ENCODE measurements at places on chromosomes 2 and 18. TPM values are rescaled to one million over a fixed set of nuclear protein-coding genes. Genes with fewer than 3 reads are reported as not detected.

The GPC1 gene
- 22.3 TPM for total RNA-seq

The TANC1 gene
- total RNA-seq, result 12.4 TPM

The UPP2 gene
- total RNA-seq, result 36.4 TPM

The GALNT3 gene
- total RNA-seq, result 0.80 TPM

The VWA3B gene
- not detected for total RNA-seq

The IGFBP5 gene
- total RNA-seq, result 33.7 TPM

DNA sequence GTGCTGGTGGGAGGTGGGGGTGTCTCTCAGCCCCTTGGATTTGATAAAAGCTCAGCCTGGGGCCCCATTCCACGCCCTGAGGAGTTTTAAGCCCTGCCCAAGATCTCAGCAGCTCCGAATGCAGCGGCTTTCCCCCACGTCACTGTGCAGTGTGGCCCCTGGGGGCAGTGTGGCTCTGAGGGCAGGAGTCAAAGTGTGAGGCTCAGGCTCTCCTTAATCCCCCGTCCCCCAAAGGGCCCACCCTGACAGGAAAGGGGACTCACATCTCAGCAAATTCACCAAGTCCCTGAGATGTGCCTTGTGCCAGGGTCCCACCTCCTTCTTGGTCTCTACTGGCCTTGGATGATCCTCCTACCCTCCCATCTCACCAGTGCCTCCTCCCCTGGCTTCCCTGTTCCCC lies 25.2 kb downstream of the NPPC start:
- peak; percentile 37 for DNase-seq
- no peak overlapping the region for H3K27ac ChIP-seq
- no peaks in the 10 kb centered on the region for H3K4me1 ChIP-seq
- no peaks in the 10 kb centered on the region for H3K36me3 ChIP-seq

- H3K27ac ChIP-seq, result no peak overlapping the region
- no peaks in the 10 kb centered on the region for H3K36me3 ChIP-seq
- no peaks in the 10 kb centered on the region for H3K27me3 ChIP-seq
- DNase-seq, result no peak
These were observed 107.5 kb downstream of the GULP1 start for GRCh38 chr2:188399159-188399558.

GRCh38 chr2:7028846-7029245 lies 111.6 kb downstream of the RNF144A start:
- no peaks in the 10 kb centered on the region for H3K27me3 ChIP-seq
- H3K36me3 ChIP-seq, result no peaks in the 10 kb centered on the region
- no peak overlapping the region for H3K4me3 ChIP-seq
- no peak overlapping the region for H3K27ac ChIP-seq
- H3K4me1 ChIP-seq, result no peaks in the 10 kb centered on the region

DNA sequence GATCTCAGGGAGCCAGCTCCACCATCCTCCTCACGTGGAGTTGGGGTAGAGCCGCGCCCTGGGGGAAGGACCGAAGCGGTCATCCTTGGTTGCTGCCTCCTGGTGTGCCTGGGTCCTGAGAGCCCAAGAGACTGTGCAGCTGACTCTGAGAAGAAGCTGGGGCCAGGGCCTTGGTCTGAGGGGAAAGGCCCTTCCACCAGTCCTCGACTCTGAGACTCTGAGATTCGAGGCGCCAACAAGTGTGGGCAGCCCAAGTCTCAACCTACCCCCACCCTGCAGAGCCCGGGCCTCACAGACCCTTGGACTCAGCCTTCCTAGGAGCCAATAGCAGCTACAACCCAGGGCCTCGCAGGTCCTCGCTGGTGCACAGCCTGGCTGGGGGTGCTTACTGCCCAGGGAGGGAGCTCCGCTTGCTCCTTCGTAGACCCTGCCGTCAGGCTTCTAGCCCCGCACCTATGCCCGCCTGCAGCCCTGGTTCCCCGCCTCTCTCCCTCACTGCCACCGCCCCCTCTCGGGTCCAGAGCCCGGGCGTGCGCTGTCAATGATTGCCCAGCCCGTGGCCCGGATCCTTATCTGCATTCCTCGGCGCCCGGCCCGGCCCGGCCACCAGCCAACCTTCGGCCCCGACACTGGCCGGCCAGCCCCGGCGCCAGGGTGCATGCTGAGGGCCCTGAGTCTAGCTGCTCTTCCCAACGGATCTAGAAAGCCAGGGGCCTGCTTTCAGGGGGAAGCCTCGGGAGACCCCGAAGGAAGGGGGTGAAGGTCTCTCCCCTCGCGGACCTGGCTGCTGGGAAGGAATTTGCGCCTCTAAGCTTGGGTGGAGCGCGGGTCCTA lies 2.0 kb downstream of the IHH start:
- H3K27ac ChIP-seq, result no peak overlapping the region
- no peaks in the 10 kb centered on the region for H3K36me3 ChIP-seq
- peaks cover 31% of the 10 kb centered on the region for H3K4me1 ChIP-seq
- peak overlapping the region; percentile 46 for H3K4me3 ChIP-seq
- peak; percentile 93 for DNase-seq
- H3K27me3 ChIP-seq, result no peaks in the 10 kb centered on the region

DNA sequence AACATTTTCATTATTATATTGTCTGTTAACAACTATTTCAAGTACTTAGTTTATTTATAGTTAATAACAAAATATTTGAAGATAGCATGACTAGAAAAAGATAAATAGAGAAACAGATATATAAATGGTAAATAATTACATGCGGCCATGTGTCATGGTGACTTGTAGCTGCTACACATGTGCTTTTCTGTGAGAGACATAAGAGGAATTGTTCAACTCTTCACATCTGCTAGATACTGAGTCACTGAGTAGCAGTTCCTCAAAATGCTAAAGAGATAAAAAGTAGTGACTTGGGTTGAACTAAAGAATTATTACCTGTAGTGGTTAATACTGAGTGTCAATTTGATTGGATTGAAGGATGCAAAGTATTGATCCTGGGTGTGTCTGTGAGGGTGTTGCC lies 37.5 kb upstream of the SCN9A start:
- H3K4me1 ChIP-seq, result no peaks in the 10 kb centered on the region
- H3K27ac ChIP-seq, result no peak overlapping the region
- H3K27me3 ChIP-seq, result no peaks in the 10 kb centered on the region
- H3K36me3 ChIP-seq, result no peaks in the 10 kb centered on the region
- no peak overlapping the region for H3K4me3 ChIP-seq

- DNase-seq, result peak; percentile 52
- H3K4me3 ChIP-seq, result no peak overlapping the region
- no peaks in the 10 kb centered on the region for H3K36me3 ChIP-seq
- H3K27ac ChIP-seq, result peak overlapping the region; percentile 69
These were observed 9.5 kb upstream of the RNF103 start for GRCh38 chr2:86633155-86633651.

DNA sequence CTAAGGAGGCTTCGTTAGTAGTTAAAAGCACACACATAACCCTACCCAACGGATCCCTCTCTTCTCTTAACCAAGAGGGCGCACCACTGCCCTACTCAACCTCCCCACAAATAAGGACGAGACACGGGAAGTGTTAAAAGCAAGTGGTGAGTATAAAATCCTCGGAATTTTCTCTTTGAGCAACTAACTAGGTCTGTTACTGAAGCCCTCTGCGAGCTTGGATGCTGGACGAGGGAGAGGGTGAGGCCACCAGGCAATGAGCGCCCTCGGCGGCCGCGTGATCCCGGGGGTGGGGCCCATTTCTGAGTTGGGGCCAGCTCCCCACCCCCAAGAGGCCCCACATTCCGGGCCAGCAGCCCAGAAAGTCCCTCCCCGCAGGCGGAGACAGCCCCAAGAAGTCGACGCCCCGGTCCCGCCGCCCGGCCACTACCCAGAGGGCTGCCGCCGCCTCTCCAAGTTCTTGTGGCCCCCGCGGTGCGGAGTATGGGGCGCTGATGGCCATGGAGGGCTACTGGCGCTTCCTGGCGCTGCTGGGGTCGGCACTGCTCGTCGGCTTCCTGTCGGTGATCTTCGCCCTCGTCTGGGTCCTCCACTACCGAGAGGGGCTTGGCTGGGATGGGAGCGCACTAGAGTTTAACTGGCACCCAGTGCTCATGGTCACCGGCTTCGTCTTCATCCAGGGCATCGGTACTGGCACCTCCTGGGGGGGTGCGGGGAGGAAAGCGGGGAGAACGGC lies at the start of gene CYBRD1:
TSS of gene CYBRD1 (plus strand) at position 423 of the 736 bp plus-strand sequence. CDS start at position 495, 72 bp downstream.
- no peaks in the 10 kb centered on the region for H3K27me3 ChIP-seq
- H3K27ac ChIP-seq, result peak within 1 kb of the TSS; percentile 83
- H3K4me1 ChIP-seq, result no peaks in the 10 kb centered on the region
- no peaks in the 10 kb centered on the region for H3K36me3 ChIP-seq

DNA sequence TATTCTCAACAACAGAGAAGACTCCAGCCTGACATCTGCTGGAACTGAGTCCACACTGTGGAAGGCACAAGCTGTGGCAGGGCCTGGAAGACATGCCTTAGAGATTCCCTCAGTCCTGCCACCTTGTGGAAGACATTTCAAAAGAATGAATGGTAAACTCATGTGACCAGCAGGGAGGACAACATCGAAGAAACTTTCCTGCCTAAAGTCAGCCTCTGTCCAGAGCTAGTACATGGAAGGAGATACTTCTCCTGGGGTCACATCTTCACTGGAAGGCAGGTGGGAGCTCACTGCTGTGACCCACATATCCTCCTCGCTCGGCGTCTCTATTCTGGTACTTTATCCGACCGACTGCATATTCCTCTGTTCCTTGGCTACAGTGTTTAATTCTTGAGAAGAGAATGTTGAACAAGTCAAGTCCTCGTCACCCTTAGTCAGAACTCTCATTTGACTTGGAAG lies 59.5 kb downstream of the PUM2 start:
- H3K36me3 ChIP-seq, result peaks cover 15% of the 10 kb centered on the region
- no peaks in the 10 kb centered on the region for H3K27me3 ChIP-seq
- H3K4me3 ChIP-seq, result no peak overlapping the region
- no peak overlapping the region for H3K27ac ChIP-seq
- no peak for DNase-seq
- peaks cover 14% of the 10 kb centered on the region for H3K4me1 ChIP-seq

DNA sequence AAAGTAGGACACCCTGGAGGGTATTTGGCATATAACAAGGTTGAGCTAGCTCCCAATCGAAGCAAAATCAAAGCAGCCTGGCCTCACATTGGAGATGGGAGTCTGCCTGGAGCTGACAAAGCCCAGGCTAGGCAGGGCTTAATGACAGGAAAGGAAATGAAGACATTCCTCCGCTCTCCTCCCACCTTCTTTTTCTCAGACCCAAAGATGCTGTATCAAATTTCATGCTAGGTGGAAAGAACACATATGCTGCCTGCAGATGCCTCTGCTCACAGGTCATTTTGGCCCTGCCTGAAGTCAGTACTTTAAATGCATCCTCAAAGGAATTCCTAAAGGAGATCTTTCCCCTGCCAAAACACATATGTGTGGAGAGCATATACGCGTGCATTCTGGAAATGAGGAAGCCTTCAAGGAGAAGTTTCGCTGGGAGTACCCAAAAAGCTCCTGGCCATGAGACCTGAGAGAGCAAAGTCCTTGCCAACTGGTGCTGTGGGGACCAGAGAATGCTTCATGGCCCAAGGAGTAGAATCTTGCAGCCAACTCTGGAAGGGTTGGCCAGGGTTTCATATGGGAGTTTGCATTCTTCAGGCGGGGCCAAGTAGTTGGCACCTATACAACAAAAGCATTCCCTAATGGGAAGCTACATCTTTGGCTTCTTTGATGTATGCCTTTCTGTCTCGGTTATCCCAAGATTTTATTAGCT lies 88.0 kb downstream of the AQP4 start:
- DNase-seq, result no peak
- H3K27ac ChIP-seq, result no peak overlapping the region
- H3K36me3 ChIP-seq, result no peaks in the 10 kb centered on the region
- H3K4me3 ChIP-seq, result no peak overlapping the region
- H3K27me3 ChIP-seq, result no peaks in the 10 kb centered on the region

GRCh38 chr2:57891086-57891712 lies 155.4 kb upstream of the VRK2 start:
- no peaks in the 10 kb centered on the region for H3K36me3 ChIP-seq
- H3K27me3 ChIP-seq, result no peaks in the 10 kb centered on the region
- H3K27ac ChIP-seq, result no peak overlapping the region
- no peaks in the 10 kb centered on the region for H3K4me1 ChIP-seq

GRCh38 chr2:66555501-66556324 lies 120.8 kb downstream of the MEIS1 start:
- peaks cover 28% of the 10 kb centered on the region for H3K4me1 ChIP-seq
- no peaks in the 10 kb centered on the region for H3K27me3 ChIP-seq
- DNase-seq, result no peak
- H3K4me3 ChIP-seq, result no peak overlapping the region

DNA sequence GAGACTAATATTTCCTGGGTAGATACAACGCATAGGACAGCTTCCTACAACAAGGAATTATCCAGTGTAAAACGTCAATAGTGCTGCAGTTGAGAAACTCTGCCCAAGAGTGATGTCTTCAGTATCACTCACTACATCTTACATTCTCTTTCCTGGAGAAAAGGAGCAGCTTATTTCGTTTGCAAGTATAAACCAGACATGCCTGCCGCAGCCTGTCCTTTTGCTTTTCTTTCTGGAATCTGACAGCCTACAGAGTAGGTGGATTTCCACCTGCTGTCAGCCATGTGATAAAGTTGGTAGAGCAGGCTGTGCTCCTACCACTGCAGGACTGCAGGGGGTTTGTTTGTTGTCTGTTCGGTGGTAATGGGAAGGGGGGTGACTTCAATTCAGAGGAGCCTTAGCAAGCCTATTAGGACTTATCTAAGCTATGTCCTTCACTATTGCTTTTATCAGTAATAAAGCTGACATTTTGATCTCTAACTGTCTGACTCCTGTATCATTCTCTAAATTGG lies 439.1 kb downstream of the GRB14 start:
- no peak overlapping the region for H3K27ac ChIP-seq
- no peaks in the 10 kb centered on the region for H3K27me3 ChIP-seq
- DNase-seq, result no peak
- no peaks in the 10 kb centered on the region for H3K36me3 ChIP-seq
- H3K4me3 ChIP-seq, result no peak overlapping the region
- no peaks in the 10 kb centered on the region for H3K4me1 ChIP-seq

GRCh38 chr2:101500860-101501259 lies 25.9 kb upstream of the RFX8 start:
- no peaks in the 10 kb centered on the region for H3K36me3 ChIP-seq
- H3K4me1 ChIP-seq, result no peaks in the 10 kb centered on the region

- peak overlapping the region; percentile 15 for H3K27ac ChIP-seq
- H3K4me1 ChIP-seq, result no peaks in the 10 kb centered on the region
- H3K27me3 ChIP-seq, result no peaks in the 10 kb centered on the region
- peak; percentile 65 for DNase-seq
- peak overlapping the region; percentile 70 for H3K4me3 ChIP-seq
These were observed 595 bp downstream of the PARD6G start for GRCh38 chr18:80246445-80247392.

DNA sequence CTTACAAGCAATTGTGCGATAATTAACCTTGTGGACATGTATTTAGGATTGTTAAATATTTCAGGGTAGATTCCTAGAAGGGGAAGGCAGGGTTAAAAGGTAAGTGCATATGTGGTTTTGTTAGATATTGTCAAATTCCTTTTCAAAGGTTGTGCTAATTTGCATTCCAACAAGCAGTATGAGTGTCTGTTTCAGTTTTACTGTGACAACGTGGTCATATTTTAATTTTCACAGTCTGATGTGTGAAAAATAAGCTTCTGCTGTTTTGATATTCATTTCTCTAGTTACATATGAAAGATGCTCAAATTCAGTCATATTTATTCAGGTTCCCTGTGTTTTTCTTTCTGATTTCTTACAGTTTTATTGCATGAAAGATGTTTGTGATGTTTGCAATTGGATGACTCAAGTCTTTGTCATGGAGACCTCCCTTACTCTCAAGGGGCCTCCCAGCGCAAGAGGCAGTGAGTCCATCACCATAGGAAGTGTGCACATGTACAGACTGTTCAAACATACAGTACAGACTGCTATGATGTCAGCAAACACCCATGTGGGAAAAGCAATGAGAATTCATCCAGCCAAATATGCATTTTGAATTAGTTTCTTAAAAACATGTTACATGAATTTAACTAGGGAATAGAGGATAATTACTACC lies 310.8 kb downstream of the GALR1 start:
- no peak overlapping the region for H3K27ac ChIP-seq
- no peaks in the 10 kb centered on the region for H3K4me1 ChIP-seq
- H3K27me3 ChIP-seq, result no peaks in the 10 kb centered on the region
- H3K36me3 ChIP-seq, result no peaks in the 10 kb centered on the region
